ENCODE measurements at places on chromosomes 11 and 22.

- DNase-seq: peak; percentile 92
Observed at GRCh38 chr11:45930031-45930794, 7.8 kb downstream of the LARGE2 start.

- DNase-seq: no peak
Observed at GRCh38 chr22:37999236-37999635, 14.9 kb upstream of the SOX10 start.

- no peak for DNase-seq
Observed at GRCh38 chr11:129067454-129067853, 124.7 kb downstream of the ARHGAP32 start.

DNA sequence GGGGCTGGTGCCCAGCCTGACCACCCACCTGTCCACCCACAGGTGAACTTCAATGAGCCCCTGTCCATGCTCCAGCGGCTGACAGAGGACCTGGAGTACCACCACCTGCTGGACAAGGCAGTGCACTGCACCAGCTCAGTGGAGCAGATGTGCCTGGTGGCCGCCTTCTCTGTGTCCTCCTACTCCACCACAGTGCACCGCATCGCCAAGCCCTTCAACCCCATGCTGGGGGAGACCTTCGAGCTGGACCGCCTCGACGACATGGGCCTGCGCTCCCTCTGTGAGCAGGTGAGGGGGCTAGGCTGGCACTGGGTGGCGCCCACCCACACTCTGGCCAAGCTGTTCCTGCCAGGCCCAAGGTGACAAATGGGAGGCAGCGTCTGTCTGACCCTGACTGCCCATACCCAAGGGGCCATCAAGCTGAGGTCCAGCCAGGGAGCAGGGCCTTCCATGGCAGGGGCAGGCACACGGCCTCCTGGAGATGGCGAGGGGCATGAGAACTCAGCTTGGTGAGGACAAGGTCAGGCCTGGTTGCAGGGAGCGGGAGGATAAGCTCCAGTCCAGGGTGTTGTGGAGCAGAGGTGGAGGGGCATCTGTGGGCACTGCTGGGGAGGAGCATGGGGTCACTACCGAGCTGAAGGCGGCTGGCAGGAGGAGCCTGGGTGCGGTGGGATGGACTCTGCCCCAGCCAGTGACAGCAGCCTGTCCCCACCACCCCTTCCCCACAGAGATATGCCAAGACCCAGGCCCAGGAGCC, 77.7 kb downstream of the MORC2 start:
- peak; percentile 52 for DNase-seq

- no peak for DNase-seq
Observed at GRCh38 chr11:128289048-128289447, 298.3 kb downstream of the ETS1 start.

GRCh38 chr11:75380716-75381420, 18.4 kb upstream of the RPS3 start:
- no peak for DNase-seq

Data from germinal center (tissue), 1 donor.